ENCODE measurements at places on chromosomes 11 and 22. TPM values are rescaled to one million over a fixed set of nuclear protein-coding genes. Genes with fewer than 3 reads are reported as not detected.

The TSPAN32 gene
- 1.4 TPM for total RNA-seq

- no peaks in the 10 kb centered on the region for H3K36me3 ChIP-seq
- no peak overlapping the region for H3K27ac ChIP-seq
- H3K27me3 ChIP-seq, result no peaks in the 10 kb centered on the region
- no peak overlapping the region for H3K4me3 ChIP-seq
- DNase-seq, result no peak
- no peaks in the 10 kb centered on the region for H3K4me1 ChIP-seq
These were observed 256.4 kb upstream of the SESN3 start for GRCh38 chr11:95487391-95487790.

GRCh38 chr11:88384669-88385005 lies 47.1 kb upstream of the CTSC start:
- no peaks in the 10 kb centered on the region for H3K36me3 ChIP-seq
- no peak overlapping the region for H3K27ac ChIP-seq
- no peak for DNase-seq
- H3K27me3 ChIP-seq, result no peaks in the 10 kb centered on the region
- no peak overlapping the region for H3K4me3 ChIP-seq

DNA sequence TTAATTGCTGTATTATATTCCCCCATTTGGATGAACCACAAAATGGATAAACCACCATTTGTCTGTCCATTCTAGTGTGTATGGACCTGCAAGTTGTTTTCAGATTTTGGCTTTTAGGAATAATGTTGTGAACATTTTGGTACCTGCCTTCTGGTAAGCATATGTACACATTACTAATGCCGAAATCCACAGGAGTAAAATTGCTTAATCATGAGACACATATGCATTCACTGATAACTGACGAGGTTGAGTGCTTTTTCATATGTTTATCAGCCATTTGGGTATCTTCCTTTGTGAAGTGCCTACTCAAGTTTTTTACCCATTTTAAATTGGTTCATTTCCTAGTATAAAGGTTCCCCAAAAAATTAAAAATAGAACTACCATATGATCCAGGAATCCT lies 34.2 kb downstream of the OSBP2 start:
- no peaks in the 10 kb centered on the region for H3K4me1 ChIP-seq
- no peaks in the 10 kb centered on the region for H3K36me3 ChIP-seq
- no peak overlapping the region for H3K27ac ChIP-seq
- H3K4me3 ChIP-seq, result no peak overlapping the region

The TSPAN18 gene
- total RNA-seq, result 104 TPM

Measured in adrenal gland (tissue), 19 donors.